ENCODE measurements at places on chromosomes 11 and 22.
A peak's percentile ranks its signal among the peaks of the same experiment; 100 is the strongest.

- DNase-seq = no peak
These were observed 8.2 kb downstream of the UBASH3B start for GRCh38 chr11:122663764-122664163.

- no peak for DNase-seq
These were observed 4.2 kb upstream of the UVRAG start for GRCh38 chr11:75810637-75811390.

- peak; percentile 27 for DNase-seq
These were observed 117.6 kb downstream of the ARHGAP8 start for GRCh38 chr22:44870021-44870420.

GRCh38 chr22:36977401-36977861 is 41.8 kb downstream of the TST start:
- peak; percentile 93 for DNase-seq

GRCh38 chr11:118645066-118645715 is 34.3 kb downstream of the TREH start:
- no peak for DNase-seq

GRCh38 chr22:37334859-37335805 is 52.8 kb downstream of the CYTH4 start:
- no peak for DNase-seq
